ENCODE measurements at places on chromosomes 13 and 19.

- DNase-seq: no peak
These were observed 224.4 kb downstream of the FGF14 start for GRCh38 chr13:102177431-102177830.

GRCh38 chr13:106117035-106117434, 418.4 kb downstream of the EFNB2 start:
- no peak for DNase-seq

DNA sequence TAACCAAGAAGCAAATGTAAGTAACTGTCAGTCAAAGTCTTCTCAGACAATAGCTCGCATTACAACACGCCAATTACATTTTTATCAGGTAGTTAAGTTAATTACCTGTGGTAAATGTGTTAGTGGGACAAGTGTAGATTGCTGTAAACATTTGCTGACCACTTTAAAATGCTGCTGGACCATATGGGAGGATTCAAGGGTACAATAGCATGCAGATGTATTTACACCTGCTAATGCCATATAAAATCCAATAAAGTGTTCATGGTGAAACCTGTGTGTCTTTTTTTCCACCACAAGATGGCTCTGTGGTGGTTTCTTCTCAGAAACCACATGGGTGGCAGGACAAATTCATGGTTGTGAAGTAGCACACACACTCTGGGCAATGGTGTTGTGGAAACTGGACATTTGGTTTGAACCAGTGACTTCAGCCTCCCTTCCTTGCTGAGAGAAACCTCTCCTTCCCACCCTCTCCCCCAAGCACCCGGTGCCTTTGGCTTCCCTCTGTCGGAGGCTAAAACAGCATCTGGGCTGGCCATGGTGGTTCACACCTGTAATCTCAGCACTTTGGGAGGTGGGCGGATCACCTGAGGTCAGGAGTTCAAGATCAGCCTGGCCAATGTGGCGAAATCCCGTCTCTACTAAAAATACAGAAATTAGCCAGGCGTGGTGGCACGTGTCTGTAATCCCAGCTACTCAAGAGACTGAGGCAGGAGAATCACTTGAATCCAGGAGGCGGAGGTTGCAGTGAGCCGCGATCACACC, 18.1 kb upstream of the GTF3A start:
- peak; percentile 49 for DNase-seq

GRCh38 chr13:67069117-67069767, 160.9 kb downstream of the PCDH9 start:
- DNase-seq: peak; percentile 33

DNA sequence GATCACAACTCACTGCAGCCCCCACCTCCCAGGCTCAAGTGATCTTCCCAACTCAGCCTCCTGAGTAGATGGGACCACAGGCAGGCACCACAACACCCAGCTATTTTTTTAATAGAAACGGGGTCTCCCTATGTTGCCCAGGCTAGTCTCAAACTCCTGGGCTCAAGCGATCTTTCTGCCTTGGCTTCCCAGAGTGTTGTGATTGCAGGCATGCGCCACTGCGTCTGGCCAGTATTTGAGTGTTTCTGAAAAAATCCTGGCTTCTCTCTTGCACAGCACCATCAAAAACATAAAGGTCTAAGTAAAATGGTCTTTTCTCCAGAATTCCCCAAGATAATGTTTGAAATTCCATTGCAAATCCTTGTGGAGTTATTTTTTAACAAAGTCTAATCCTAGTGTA, 47.8 kb downstream of the ELF1 start:
- DNase-seq: no peak

DNA sequence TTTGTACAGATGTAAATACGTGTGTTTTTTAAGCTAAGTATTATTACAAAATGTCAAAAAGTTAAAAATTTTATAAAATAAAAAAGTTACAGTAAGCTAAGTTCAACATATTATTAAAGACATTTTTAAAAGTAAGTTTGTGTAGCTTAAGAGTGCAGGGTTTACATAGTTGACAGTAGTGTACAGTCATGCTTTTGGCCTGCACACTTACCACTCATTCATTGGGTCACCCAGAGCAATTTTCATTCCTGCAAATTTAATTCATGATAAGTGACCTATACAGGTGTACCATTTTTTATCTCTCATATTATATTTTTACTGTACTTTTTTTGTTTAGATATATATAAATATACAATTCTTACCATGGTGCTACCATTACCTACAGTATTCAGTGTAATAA, 769.9 kb upstream of the SLITRK6 start:
- DNase-seq: no peak

DNA sequence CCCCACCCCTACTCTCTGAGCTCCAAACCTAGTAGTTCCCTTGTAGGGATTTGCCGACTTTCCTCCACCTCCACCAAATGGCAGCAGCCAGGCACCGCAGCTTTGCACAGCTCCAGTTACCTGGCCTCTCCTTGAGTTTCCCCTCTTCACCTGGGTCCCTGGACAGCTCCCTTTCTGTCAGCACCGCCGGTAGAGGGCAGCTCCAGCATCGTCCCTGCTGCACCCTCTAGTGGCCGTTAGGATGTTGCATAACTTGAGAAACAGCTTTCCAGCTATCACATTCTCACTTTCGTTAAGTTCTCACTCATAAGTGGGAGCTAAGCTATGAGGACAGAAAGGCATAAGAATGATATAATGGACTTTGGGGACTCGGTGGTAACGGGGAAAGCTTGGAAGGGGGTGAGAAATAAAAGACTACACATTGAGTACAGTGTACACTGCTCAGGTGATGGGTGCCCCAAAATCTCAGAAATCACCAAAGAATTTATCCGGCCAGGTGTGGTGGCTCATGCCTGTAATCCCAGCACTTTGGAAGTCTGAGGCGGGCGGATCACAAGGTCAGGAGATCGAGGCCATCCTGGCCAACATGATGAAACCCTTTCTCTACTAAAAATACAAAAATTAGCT, 60.4 kb upstream of the OLFM4 start:
- peak; percentile 70 for DNase-seq

GRCh38 chr13:99062593-99062992, 84.7 kb upstream of the DOCK9 start:
- peak; percentile 81 for DNase-seq

Measured in NCI-H1694 treated with DMSO at 0.1 percent for 48 hours (cell line).